Stimulated activated CD8-positive, alpha-beta memory T cell treated with anti-CD3 and anti-CD28 coated beads, Interleukin-15, amount 100 ng/mL, for 24 hours (primary cell): ENCODE measurements at places on chromosomes 2 and 18.

GRCh38 chr2:152796941-152797340 lies 78.5 kb downstream of the ARL6IP6 start:
- DNase-seq, result no peak

DNA sequence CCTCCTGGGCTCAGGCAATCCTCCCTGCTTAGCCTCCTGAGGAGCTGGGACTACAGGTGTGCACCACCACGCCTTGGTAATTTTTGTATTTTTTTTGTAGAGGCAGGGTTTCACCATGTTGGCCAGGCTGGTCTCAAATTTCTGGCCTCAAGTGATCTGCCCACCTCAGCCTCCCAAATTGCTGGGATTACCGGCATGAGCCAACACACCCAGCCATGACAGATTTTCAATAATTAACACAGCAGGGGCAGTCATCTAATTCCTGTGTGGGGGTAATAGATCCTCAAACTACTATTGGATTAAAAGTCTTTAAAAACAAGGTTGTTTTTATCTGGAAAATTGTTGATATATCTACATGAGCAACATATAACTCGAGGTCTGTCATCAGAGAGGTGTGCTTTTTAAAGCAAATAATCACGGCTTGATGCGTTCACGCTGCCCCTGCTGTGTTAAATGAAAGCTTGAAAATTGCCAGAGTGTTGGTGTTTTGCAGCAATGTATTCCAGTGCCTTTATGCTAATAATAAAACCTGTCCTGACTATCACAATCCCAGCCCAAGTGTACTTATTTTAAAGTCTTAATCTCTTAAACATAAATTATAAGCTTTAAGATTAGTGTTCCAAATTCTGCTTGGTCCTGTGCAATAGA lies 35.6 kb upstream of the ASB1 start:
- no peak for DNase-seq

DNA sequence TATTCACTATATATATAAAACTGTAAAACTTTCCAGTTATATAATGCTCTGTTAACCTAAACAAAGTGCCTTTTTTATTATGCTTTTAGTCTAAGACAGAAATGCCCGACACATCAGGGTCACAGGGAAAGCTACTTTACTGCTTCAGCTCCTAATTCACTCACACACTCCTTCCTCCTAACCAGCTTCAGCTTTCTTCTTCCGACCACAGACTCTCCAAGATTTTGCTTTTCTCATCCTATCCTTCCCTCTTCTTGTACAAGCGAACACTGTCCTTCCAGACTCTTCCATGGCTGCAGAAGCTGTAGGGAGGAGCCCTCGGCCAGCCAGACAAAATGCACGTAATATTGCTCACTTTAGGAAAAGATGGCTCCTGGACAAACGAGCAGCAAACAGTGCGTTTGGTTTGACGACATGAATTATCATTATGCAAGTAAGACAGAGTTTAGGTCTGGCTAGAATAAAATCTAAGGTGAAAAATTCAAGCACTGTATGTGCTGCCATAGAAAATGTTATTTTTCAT lies 47.5 kb upstream of the HNRNPA3 start:
- DNase-seq, result no peak

- no peak for DNase-seq
These were observed 84.5 kb upstream of the SLC1A4 start for GRCh38 chr2:64904413-64905329.

DNA sequence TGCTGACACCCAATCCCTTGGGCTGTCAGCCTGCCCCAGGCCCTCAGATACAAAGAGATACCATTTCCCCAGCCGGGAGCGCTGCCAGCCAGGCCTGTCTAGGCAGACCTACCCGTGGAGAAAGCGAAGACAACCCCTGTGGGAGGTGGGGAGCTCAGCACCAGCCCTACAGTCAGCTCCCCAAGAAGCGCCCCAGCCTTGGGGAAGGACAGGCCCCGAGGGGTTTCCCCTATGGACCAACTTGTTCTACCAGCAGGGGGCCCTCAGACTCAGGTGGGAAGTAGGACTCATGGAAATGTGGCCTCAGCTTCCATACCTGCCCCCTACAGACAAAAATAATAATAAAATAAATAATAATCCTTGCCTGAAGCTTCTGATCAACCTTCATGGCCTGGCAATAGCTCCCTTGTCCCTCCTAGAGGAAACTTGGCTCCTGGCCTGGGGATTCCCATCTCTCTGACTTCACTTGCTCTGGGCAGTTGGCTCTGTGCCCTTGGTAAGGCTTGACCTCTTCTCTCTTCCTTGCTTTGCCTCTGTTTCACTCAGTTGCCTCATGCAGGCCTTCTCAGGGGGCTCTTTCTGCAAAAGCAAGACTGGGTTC lies 7.0 kb downstream of the SLC35F6 start:
- no peak for DNase-seq

DNA sequence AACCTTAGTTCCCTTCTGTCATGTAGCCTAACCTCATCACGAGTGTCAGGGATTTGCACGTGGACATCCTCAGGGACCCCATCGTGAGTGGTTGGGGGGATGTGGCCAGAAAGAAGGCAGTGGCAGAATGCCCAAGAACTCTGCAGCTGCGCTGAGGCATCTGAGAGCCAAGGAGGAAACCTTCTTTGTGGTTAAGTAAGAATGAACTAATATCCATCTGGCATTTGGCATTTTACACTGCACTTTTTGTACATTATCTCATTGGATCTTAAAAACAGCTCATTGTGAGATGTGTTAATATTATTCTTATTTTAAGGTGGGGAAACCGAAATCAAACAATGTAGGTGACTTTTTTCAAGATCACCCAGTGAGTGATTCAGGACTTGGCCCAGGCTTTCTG lies 32.6 kb upstream of the APCDD1 start:
- no peak for DNase-seq

GRCh38 chr2:9401646-9402371 lies 21.5 kb downstream of the ITGB1BP1 start:
- DNase-seq, result no peak

DNA sequence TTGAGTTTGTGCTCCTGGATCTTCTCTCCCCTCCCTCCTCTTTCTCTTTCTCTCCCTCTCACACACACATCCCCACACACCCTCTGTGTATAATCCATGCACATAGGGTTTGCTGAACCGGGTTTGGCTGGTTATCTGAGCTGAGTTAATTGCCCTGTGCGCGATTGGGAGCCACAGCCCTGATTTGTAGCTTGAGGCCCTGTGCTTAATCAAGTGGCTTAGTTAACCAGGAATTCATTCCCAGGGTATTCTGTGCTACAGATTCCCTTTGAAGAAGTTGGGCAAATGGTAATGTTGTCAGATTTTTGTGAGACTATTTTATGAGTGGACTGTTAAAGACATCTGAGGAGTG lies 6.2 kb downstream of the PARD3B start:
- no peak for DNase-seq

DNA sequence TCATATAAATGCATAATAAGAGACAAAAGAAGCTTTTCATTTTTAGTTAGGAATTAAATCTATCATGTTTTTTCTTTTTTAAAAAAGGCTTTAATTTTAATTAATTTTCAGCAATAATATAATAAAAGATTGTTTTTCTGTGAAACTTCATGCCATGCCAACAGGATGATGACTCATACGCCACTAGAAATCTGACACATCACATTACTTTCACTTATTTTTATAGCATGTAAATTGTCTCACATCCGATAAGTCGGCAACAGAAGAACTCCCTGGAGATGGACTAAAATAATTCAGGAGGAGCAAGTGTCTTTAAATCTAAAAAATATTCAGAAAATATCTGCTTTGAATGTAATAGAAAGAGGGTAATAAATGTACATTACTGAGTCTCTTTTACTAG lies 1024.2 kb upstream of the ACVR2A start:
- DNase-seq, result no peak

DNA sequence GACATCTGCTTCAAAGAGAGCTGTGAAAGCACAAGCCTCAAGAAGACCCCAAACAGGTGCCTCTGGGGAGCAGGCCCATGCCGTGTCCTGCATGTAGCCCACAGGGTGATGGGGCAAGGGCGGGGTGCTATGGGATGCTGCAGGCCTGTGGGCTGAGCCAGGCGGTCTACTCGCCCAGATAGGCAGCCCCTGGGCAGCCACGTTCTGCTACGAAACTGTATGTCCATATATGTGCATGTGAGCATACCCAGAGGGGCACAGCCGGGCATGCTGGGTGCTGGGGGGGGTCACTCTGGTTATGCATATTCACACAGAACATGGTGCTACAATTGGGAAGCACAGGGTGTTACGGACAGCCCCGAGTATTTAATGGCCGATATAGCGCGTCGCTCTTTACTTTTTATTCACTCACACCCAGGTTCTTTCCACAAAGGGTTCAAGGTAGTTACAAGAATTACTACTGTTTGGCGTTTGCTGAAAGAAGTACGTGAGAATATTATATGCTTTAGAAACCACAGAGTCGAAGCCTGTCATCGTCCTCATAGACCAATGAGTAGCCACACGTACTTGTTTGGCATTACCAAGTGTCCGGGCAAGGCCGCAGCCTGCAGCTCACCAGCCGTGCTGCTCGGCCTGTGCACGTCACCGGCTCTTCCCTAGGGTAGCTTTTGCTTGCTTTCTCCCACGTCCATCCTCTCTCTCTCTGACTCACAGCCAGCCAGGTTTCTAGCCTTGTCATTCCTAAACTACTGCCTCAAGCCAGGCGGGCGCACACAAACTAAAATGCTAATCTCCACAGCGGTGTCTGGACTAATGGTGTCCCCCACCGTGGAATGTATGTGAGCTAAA lies 14.4 kb downstream of the MTERF4 start:
- no peak for DNase-seq

DNA sequence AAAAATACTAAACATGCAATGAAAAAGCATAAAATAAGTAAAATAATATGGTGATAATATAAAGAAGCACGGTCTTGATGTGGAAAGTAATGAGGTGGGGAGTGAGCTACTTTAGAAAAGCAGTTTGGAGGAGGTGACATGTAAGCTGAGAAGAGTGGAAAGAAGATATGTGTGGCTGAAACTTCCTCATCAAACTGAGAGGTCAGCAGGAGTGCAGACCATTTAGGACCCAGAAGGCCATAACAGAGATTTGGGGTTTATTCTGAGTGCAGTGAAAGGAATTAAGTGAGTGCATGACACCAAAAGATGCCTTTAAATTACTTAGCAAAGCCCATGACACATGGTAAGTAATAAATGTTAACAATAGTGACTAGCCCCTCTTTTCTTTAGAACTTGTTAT lies 24.4 kb upstream of the TMEM182 start:
- no peak for DNase-seq

DNA sequence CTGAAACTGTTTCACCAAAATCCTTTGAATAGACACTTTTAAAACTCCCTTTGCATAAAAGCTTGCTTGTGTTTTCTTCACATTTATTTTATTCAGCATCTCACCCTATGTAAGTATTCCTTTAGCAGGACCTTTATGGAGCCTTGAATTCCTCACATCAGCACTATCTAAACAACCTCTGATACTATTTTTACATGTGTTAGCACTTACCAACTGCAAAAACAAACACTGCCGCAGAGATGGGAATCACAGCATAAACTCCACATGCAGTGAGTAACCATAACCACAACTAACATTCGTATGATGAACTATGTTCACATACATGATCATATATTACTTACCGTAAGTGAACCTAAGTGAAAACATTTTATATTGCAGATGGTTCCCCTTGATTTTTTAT lies 15.4 kb downstream of the FBXO15 start:
- DNase-seq, result no peak

DNA sequence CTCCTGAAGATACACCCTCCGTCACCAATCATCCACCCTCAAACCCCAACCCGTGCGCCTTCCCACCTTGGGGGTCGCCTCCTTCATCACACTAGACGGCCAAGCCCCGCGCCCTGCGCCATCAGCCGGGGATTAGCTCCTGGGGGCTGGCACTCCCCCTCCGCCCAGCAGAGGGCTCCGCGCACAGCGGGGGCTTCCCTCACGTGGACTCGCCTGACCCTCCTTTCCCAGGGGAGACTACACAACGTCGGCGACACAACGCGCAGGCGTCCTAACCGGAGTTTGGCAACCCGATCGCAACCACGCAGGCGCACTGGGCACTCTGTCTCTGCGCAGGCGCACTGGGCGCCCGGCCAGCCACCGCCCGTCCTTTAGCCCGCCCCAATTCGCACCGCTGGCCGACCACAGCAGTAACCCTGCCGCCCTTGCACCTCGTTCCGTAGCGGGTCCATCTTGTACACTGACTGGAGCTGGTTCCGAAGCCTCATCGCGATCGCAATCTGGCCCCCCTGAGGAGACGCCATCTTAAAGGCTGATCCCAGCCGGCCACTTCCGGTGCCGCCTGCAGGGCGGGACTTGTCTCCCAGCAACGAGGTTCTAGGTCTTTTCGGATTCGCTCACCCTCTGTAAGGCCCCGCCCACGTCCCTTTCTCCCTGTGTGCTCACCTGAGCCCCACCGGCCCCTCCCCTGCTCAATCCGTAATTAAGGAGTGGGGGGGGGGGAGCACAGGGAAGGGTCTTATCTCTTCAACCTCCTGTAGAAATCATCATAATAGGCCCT lies at the start of gene PCGF1:
TSS of gene PCGF1 (minus strand) at position 551 of the 781 bp plus-strand sequence. CDS start at position 524, 27 bp downstream.
- peak; percentile 95 for DNase-seq

- no peak for DNase-seq
These were observed 145.6 kb upstream of the EPAS1 start for GRCh38 chr2:46151577-46151976.
